ENCODE measurements at places on chromosomes 3 and 15.

- no peak for DNase-seq
These were observed 343.1 kb downstream of the LPP start for GRCh38 chr3:188497021-188497420.

DNA sequence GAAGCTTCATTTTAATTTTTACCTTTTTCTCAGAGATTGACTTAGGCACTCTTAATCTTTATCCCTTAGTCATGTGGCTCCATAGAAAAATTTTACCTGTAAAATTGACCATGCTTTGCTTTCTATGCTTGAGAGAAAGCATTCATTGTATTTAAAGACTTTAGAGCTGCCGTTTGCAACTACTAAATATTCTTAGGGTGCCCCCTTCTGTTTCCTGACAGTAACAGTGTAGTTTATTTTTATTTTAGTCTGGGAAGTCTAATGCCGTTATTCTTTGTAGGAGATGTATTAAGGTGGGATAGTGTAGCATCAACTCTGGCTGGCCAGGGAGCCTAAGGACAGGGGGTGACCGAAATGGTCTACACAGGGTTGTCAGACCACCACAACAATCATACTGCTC lies 84.5 kb upstream of the SYNPR start:
- DNase-seq, result no peak

DNA sequence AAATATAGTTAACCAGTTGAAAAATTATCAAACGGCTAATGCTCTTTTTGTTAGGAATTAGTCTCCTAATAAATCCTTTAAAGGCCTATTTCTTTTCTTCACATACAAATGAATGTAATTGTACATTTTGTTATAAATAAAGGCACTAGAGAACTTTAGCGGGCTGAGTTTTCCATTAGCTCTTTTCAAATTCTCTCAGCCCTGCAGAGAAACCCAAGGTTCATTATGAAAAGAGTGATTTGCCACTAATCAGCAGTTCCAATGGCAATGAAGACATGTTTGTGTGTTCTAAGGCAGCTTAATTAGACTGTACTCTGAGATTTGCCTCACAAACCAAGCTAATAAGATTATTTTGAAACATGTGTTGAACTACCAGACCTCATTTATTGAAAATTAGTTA lies 64.6 kb upstream of the P2RY1 start:
- no peak for DNase-seq

DNA sequence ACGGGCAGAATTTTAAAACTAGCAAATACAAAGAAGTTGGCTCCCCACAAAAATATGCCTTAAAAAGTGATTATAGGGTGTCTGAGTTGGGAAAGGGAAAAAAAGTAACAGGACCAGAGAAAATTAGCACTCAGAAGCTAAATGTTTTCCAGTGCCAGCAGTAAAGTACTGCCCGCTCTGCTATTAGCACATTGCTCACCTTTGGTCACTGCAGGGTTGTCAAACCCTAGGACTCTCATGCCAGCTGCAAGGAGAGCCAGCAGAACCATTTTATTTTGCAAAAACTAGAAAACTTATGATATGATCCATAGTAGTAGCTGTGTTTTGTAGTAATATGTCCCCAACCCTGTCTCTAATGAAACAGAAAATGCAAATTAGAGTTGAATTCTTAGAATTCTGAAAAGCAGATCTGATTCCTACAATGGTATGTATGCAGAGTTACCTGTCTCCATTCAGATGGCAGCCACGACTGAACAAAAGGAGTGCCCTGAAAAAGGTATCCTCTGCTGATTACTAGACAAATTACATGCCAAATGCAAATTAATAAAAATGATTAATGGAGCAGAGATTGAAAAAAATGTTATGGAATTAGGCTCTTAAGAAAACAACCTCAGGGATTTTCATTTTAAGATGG lies 150.3 kb downstream of the SNRK start:
- no peak for DNase-seq

GRCh38 chr3:33312361-33312760 lies 35.1 kb downstream of the FBXL2 start:
- DNase-seq, result no peak
